ENCODE measurements at places on chromosomes 5 and 9.

DNA sequence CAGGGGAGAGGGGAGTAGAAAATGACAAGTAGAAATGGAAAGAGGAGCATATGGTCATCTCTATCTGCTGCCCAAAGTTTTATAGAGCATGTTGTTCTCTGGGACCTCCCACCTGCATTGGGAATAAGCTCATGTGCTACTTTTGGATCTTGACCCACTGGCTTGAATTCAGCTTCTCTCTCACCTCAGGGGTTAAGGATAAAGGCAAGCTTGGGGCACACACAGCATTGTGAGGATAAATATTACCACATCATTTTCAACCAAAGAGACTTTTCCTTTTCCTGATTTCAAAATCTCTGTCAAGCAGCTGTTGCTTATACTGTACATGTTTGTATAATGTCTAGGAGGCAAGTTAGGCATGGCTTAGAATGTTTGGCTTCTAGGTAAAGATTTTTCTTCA is 16.6 kb downstream of the ATP10B start:
- DNase-seq = no peak
- H3K4me3 ChIP-seq = no peak overlapping the region
- no peak overlapping the region for H3K27ac ChIP-seq
- H3K27me3 ChIP-seq = no peaks in the 10 kb centered on the region

DNA sequence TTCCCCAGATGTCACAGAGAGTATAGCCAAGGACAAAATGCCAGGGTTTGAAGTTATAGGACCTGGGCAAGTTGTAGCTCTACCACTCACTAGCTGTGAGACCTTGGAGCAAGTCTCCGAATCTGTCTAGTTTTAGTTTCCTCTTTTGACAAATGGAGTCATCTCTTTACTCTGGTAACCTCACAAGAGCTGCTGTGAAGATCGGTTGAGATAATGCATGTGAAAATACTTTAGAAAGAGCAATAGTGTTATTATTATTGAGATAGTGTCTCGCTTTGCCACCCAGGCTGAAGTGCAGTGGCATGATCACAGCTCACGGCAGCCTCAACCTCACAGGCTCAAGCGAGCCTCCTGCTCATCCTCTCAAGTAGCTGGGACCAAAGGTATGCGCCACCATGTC is 117.9 kb upstream of the NR5A1 start:
- H3K27ac ChIP-seq = no peak overlapping the region
- H3K4me1 ChIP-seq = peaks cover 9% of the 10 kb centered on the region
- no peaks in the 10 kb centered on the region for H3K36me3 ChIP-seq
- H3K27me3 ChIP-seq = no peaks in the 10 kb centered on the region

DNA sequence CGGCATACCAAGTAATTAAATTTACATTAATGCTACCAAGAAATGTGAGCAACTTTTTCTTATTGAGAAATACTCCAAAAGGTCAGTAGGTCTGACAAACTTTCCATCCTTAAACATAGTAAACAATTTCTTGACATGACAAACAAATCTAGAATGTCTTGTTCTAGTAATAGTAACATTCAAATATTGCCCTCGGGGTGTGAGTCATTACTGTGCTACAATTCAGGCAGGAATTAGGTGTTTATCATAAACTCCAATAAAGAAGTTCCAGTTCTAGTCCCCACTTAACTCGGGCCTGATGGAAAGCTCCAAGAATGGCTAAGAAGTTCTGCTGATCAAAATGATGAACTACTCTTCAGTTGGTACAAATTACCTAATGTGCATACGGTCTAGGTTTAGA is 235.6 kb upstream of the TUSC1 start:
- no peak overlapping the region for H3K4me3 ChIP-seq
- no peaks in the 10 kb centered on the region for H3K36me3 ChIP-seq
- H3K27me3 ChIP-seq = no peaks in the 10 kb centered on the region
- H3K4me1 ChIP-seq = peaks cover 4% of the 10 kb centered on the region

- DNase-seq = no peak
- H3K27me3 ChIP-seq = peaks cover 12% of the 10 kb centered on the region
- no peaks in the 10 kb centered on the region for H3K4me1 ChIP-seq
Observed at GRCh38 chr9:96161819-96162218, 140.2 kb downstream of the HSD17B3 start.

GRCh38 chr5:65034813-65035209 is 266.1 kb downstream of the CWC27 start:
- H3K27me3 ChIP-seq = peaks cover 13% of the 10 kb centered on the region
- no peak for DNase-seq
- peak overlapping the region; percentile 95 for H3K27ac ChIP-seq
- no peaks in the 10 kb centered on the region for H3K36me3 ChIP-seq
- H3K4me1 ChIP-seq = peaks cover 16% of the 10 kb centered on the region

DNA sequence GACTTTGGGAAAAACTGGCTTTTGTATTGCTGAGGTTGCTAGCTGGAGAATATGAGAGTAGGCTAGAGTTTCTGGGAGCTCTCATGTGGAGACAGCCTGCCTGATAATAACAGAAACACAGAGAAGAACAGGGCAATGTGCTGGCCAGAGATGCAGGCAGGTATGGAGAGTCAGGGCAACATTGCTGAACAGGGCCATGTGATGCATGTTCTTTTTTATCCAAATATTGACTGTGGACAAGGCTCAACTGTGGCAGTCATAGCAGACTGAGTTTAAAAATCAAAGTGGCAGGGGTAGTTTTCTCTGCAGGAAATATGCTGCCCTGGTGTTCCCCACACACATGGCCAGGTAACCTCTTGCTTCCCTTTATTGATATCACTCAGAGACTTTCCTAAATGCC is 381.1 kb downstream of the RASEF start:
- no peak for DNase-seq
- no peak overlapping the region for H3K4me3 ChIP-seq
- peaks cover 20% of the 10 kb centered on the region for H3K4me1 ChIP-seq
- H3K36me3 ChIP-seq = no peaks in the 10 kb centered on the region

GRCh38 chr9:127958728-127959127 is 21.1 kb upstream of the DPM2 start:
- H3K4me1 ChIP-seq = peaks cover 19% of the 10 kb centered on the region
- H3K36me3 ChIP-seq = peaks cover 5% of the 10 kb centered on the region
- H3K27me3 ChIP-seq = no peaks in the 10 kb centered on the region
- H3K27ac ChIP-seq = no peak overlapping the region

- peak overlapping the region; percentile 85 for H3K4me3 ChIP-seq
- peak overlapping the region; percentile 94 for H3K27ac ChIP-seq
- peaks cover 20% of the 10 kb centered on the region for H3K4me1 ChIP-seq
- peaks cover 12% of the 10 kb centered on the region for H3K27me3 ChIP-seq
- peaks cover 12% of the 10 kb centered on the region for H3K36me3 ChIP-seq
- no peak for DNase-seq
Observed at GRCh38 chr9:136726631-136727191, 14.3 kb downstream of the DIPK1B start.

GRCh38 chr5:166962461-166962860 is 1329.0 kb upstream of the WWC1 start:
- peaks cover 10% of the 10 kb centered on the region for H3K4me1 ChIP-seq
- no peak overlapping the region for H3K27ac ChIP-seq
- no peak overlapping the region for H3K4me3 ChIP-seq
- H3K27me3 ChIP-seq = peaks cover 19% of the 10 kb centered on the region

- peaks cover 47% of the 10 kb centered on the region for H3K27me3 ChIP-seq
- no peaks in the 10 kb centered on the region for H3K36me3 ChIP-seq
- H3K4me3 ChIP-seq = no peak overlapping the region
- DNase-seq = no peak
Observed at GRCh38 chr5:177386542-177386941, 2.3 kb downstream of the SLC34A1 start.

- H3K36me3 ChIP-seq = no peaks in the 10 kb centered on the region
- peak overlapping the region; percentile 85 for H3K27ac ChIP-seq
- no peak overlapping the region for H3K4me3 ChIP-seq
- peaks cover 22% of the 10 kb centered on the region for H3K4me1 ChIP-seq
- no peaks in the 10 kb centered on the region for H3K27me3 ChIP-seq
Observed at GRCh38 chr5:59562756-59563389, 330.7 kb downstream of the PDE4D start.

DNA sequence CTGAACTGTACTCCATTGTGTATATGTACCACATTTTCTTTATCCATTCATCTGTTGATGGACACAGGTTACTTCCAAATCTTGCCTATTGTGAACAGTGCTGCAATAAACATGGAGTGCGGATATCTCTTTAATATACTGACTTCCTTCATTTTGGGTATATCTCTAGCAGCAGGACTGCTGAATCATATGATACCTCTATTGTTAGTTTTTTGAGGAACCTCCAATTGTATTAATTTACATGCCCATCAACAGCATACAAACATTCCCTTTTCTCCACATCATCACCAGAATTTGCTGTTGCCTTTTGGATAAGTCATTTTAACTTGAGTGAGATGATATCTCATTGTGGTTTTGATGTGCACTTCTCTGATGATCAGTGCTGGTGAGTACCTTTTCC is 81.8 kb upstream of the FAM120A start:
- no peaks in the 10 kb centered on the region for H3K36me3 ChIP-seq
- H3K27ac ChIP-seq = no peak overlapping the region
- H3K27me3 ChIP-seq = peaks cover 6% of the 10 kb centered on the region

GRCh38 chr9:138007918-138008841 is 130.6 kb downstream of the CACNA1B start:
- H3K27ac ChIP-seq = no peak overlapping the region
- peak; percentile 7 for DNase-seq

DNA sequence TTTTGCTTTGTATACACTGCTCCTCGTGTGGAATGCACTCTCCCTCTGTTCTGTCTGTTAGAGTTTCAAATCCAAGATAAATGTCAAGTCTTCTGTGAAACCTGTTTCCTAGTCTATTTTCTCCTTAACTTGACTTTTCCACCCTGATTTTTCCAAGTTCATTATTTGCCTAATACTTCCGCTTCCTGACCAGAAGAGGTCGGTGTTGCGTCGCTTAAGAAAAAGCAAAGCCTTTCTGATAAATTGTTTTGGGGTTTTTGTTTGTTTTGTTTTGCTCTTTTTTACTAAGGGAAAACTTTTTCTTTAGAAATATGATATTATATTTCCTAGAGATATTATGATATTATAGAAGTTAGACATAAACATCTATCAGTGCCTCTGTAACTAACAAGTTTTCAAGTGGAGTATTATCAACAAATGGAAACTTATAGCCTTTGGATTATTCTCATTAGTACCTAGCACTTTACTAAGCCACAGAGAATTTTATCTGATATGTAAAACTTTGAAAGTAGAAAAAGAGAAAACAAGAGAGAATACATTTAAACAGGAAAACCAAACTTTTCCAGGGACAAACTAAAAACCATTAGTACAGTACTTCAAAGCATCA is 55.8 kb downstream of the PHAX start:
- no peaks in the 10 kb centered on the region for H3K27me3 ChIP-seq
- H3K27ac ChIP-seq = no peak overlapping the region
- no peak for DNase-seq
- H3K4me3 ChIP-seq = no peak overlapping the region
- peaks cover 16% of the 10 kb centered on the region for H3K4me1 ChIP-seq

DNA sequence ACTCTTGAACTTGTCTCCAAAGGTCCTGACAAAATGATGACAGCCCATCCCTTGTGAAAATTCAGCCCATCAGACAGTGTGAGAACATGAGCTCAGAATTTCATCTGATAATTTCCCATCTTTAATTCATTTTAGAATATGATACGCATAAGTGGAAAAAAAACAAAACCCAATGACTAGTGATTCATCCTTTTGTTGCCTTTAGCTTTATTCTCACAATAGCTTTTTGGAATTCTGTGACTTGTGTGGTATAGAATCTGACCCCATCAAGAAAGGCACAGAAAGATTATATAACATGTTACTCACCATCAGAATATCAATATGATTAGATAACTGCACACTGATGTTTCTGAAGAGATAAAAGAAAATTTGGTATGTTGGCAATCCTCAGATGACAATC is 16.1 kb upstream of the TMED7 start:
- H3K27me3 ChIP-seq = peaks cover 7% of the 10 kb centered on the region
- no peak overlapping the region for H3K4me3 ChIP-seq
- no peak for DNase-seq
- H3K4me1 ChIP-seq = peaks cover 5% of the 10 kb centered on the region
- no peaks in the 10 kb centered on the region for H3K36me3 ChIP-seq
